ENCODE measurements at places on chromosomes 2 and 18. TPM values are rescaled to one million over a fixed set of nuclear protein-coding genes. Genes with fewer than 3 reads are reported as not detected.

- DNase-seq, result no peak
These were observed 94.0 kb downstream of the PLB1 start for GRCh38 chr2:28589746-28590463.

DNA sequence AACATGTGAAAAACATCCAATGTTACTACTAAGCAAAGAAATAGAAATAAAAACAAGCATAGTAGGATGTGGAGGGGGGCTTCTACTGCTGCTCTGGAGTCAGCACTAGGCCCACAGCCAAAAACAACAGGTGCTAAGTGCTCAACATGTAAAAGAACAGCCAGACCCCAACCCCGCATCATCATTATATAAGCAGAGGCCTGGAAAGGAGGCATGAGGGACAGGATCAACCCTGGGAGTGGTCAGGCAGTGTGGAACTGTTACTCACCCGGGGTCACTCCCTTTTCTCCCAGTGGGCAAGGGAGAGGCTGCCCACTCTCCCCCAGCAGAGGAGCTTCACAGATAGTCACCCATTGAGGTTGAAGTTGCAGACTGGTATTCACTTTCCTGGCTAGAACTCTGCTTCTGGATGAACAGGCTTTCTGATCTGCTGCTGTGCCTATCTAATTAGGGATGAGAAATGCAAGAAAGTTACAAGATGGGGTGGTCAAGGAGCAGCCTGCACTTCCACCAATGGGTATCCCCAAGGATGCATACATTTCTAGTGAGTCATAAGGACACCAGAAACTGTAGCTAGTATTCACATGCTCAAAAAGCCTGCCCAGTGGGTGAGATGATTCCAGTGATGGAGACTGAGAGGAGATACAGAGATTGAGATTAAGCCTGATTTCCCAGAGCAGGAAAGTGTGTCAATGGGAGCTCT is 480.1 kb upstream of the TCF4 start:
- peak; percentile 50 for DNase-seq

DNA sequence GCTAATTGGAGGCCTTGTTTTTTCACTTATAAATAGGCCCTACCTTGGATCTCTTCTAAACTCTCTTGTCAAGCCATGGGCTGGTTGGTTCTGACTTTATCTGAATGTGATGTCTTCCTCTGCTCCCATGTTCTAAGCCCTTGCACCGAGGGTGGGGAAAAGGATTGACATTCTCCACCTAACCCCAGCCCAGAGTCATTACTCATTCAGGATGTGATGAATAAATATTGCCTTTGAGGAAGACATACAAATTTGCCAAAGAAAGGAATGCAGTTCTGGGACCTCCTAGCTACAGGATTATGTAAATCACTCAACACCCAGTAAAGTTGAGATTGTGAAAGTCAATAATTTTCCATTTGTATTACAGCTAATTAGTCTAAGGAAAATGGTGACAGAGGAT is 142.1 kb upstream of the LYPD6 start:
- no peak for DNase-seq

GRCh38 chr2:228329282-228329681 is 147.8 kb upstream of the SPHKAP start:
- DNase-seq, result no peak

DNA sequence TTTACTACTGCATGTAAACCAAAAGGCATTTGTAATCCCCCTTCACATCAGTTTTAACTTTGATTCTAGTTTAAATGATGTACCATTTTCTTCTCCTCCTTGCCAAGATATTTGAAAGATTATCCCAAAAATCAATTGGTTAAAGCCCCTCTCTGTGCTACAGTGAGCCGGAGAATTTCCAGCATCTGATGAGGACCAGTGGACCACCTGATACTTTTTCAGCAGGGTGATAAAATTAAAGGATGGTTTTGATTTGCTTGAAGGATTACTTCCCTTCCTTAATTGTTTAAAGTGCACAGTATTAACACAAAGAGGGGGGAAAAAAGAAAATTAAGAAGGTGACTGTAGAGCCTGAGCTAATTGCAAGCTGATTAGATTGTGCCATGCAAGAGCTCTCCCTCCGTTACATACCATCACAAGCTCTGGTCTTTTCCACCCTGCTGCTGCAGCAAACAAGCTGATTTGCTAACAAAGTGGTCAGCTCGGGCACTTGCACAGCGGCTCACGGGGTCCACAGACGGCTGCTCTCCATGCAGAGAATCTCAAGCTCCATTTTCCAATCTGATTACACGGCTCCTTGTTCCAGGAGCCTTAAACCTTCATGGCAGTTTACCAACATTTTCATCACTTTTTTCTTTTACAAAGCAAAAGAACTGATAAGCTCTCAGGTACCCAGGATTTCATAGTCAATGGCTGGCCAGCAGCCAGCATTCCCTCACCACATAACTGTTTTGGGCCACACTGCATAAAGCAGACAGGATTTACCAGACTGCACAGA is 22.1 kb downstream of the FIGN start:
- no peak for DNase-seq

DNA sequence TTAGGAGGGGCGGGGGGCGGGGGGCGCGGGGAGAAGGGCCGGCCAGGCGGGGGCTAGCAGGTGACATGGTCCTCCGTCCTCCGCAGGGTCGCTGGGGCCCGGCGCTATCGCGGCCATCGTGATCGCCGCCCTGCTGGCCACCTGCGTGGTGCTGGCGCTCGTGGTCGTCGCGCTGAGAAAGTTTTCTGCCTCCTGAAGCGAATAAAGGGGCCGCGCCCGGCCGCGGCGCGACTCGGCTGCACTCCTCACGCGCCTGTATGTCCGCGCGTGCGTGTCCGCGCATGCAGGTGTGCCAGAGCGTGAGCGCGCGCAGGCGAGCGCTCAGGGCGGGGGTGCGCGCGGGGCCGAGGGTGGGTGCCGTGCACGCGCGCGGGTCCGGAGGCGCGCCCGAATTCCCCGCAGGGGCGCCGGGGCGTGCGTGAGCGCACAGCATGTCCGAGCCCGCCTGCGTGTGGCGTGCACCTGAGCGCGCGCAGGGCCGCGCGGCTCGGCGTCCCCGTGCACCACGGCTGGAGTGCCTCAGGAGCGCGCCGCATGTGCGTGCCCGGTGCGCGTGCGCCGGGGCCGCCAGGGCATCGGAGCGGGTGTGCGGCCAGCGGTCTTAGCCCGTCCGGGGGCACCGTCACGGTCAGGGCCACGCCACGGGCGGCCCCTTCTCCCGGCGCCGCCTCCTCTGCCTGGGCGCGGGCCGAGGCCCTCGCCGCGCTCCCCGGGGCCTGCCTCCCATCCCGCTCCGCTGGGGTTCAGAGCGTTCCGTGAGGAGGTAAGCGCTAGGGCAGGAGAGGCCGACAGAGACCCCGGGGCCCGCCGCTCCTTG is 6.3 kb downstream of the SNORC start:
- peak; percentile 92 for DNase-seq

DNA sequence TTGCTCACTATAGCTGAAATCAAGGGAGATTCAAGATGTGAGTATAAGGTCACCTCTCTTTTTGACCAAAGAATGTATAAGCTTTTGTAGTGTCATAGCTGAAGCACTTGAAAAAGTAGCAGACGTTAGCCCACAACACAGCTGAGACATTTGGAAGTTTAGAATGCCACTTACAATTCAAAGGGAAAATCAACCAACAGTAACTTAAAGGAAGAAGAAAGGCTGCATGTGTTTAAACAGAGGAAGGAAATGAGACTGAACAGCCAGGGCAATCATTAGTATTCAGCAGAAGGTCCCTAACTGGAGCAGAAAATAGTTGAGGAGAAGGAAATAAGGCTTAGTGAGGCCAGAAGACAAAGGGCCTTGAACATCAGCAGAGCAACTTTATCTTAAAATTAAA is 23.5 kb upstream of the SCG2 start:
- no peak for DNase-seq

- DNase-seq, result no peak
These were observed 417.0 kb downstream of the SLC4A3 start for GRCh38 chr2:220044383-220044782.

GRCh38 chr18:64966667-64967066 is 784.1 kb upstream of the CDH7 start:
- DNase-seq, result no peak

GRCh38 chr2:169637620-169638019 is 53.5 kb downstream of the PPIG start:
- no peak for DNase-seq

DNA sequence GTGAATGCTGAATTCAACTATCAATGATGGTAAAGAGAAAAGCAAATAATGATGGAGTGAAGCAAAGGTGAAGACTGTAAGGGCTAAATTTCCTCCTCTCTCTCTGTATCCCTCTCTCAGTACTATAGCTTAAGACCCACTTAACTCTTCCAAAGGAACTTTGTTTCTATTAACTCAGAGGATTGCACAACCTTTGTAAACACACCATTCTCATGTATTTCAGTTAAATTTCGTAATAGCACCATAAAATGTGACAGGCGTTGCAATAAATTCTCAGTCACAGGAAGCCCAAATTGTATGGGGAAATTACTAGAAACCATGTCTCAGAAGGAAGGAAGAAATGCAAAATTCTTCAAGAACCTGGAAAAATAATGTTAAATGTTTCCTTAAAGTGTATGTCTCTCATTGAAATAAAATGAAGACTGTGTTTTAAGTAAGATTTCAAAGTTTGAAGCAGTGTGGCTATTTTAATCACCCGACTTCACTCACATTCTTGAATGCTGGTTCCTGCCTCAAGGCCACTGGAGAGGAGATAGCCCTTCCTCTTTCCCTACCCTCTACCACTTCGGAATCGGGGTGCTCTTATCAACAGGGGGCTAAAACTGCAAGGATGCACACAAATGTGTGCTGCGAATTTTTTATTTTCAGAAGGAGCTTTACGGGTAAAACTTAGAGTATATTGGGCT is 112.1 kb downstream of the FTCDNL1 start:
- DNase-seq, result no peak

GRCh38 chr2:27351802-27352598 is 4.6 kb downstream of the GTF3C2 start:
- DNase-seq, result no peak

DNA sequence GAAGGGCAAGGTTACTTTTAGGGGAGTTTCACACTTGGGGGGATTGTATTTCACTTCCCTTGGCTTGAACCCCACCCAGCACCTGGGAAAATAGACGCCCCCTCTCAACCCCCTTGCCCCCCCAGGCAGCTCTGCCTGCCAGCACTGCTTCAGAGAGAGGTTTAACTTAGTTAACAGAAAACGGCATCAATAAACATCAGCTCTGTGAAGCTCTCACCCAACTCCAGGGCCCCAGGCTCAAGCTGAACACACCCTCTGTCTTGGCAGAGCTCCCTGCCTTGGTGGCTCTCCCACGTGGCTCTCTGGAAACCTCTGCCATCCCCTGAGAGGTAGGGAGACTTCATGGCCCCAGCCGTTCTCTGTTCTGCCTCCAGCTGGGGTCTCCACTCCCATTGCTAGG is 244.1 kb downstream of the ACKR3 start:
- no peak for DNase-seq

DNA sequence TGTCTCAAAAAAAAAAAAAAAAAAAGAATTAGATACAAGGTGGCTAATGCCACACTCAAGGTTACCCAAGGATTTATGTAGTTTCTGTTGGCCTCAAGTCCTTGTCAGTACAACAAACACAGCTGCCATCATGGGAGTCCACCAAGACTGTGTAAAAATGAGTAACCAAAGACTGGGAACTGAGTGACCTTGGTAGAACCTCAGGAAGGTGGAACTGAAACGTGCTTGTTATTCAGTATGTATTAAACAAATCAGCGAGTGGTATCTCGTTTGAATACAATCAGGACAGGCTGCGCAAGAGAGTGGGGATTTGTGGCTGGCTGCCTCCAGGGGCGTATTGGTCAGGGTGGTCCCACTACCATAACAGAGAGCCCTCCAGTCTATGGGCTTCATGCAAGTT is 1.6 kb upstream of the SFTPB start:
- DNase-seq, result no peak

DNA sequence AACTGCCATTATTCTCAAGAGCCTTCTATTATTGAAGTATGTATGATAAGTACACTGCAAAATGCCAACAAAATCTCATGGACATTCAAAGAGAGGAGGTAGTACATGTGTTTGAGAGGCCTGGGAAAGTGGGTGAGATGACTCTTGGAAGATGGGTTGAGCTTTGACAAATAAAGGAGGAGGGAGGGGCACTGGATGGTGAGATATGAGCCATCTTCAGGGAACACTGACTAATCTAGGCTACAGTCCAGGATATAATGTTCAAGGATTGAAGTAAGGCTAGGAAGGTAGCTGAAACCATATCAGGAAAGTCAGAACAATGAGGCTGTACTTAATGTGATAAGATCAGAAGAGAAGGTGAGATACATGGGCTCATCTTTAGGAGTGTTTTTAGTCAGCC is 559.7 kb downstream of the ZEB2 start:
- DNase-seq, result no peak

- DNase-seq, result no peak
These were observed 46.4 kb upstream of the MAP4K3 start for GRCh38 chr2:39483534-39483933.

- no peak for DNase-seq
These were observed 55.7 kb downstream of the BCL2L11 start for GRCh38 chr2:111176388-111176787.

DNA sequence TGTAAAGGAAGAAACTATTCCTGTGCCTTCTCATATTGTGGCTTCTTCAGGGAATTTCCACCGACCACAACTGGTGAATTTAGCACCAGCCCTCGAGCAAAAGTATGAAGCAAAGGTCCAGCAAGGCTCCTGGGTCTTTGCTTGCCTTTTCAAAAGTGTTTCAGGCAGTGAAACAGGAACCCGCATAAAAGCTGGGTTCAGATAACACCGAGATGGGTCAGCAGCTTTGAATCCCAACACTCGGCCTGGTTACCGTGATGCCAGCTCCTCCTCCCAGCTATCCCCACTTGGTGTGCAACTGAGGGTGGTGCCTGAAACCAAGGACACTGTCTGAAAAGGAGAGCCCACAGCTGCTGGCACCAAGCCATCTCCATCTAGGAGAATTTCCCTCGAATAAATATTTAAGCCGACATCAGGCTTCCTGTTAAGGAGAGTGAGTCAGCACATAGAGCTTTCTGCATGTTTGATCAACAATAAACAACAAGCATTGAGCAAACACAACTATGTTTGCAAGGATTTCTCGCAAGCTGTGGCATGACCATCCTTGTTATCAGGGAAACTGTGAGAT is 69.5 kb downstream of the ANTXR1 start:
- DNase-seq, result no peak

Gene SLC40A1
- total RNA-seq, result 13.6 TPM

Gene RHBDD1
- total RNA-seq, result 24.2 TPM

Gene RFTN2
- total RNA-seq, result 14.5 TPM

Gene MYOM1
- 1.8 TPM for total RNA-seq

Gene REG3G
- not detected for total RNA-seq

Gene TRAF3IP1
- total RNA-seq, result 7.6 TPM

Gene RAX
- total RNA-seq, result not detected

Gene HOXD4
- total RNA-seq, result 1.2 TPM

Gene GALNT13
- 0.36 TPM for total RNA-seq

Gene TSGA10
- total RNA-seq, result 5.0 TPM

Gene MPV17
- total RNA-seq, result 98.8 TPM
